B cell (primary cell): ENCODE measurements at places on chromosomes 7 and 10. TPM values are rescaled to one million over a fixed set of nuclear protein-coding genes. Genes with fewer than 3 reads are reported as not detected.

CREB5 gene
- polyA plus RNA-seq: 0.95 and 5.9 TPM in 2 replicates

ANKRD30A gene
- not detected in 2 replicates for polyA plus RNA-seq

FAM20C gene
- 0.39 and 0.81 TPM in 2 replicates for polyA plus RNA-seq

DNA sequence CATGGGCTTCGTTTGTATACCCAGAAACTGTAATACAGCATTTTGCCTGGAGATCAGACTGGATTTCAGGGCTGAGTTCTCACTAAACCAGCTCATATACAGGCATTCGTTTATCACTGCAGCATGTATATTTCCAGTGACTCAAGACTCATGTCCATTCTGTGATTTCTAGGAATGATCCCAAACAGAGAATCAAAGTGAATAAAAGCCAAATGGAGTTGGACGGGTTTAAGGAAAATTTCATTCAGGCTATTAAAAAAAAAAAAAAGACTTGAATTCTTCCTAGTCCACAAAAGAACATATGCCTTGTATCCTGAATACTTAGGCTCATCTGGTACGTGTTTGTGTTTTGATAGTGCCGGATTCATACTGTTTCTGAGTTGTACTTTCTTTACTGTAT lies 46.8 kb downstream of the TET1 start:
- H3K4me3 ChIP-seq: no peak overlapping the region
- no peaks in the 10 kb centered on the region for H3K36me3 ChIP-seq
- DNase-seq: no peak
- no peak overlapping the region for H3K27ac ChIP-seq
- H3K4me1 ChIP-seq: no peaks in the 10 kb centered on the region

GRCh38 chr7:115113776-115114175 lies 191.9 kb downstream of the MDFIC start:
- no peak overlapping the region for H3K4me3 ChIP-seq
- no peaks in the 10 kb centered on the region for H3K27me3 ChIP-seq
- H3K4me1 ChIP-seq: no peaks in the 10 kb centered on the region
- H3K27ac ChIP-seq: no peak overlapping the region
- H3K36me3 ChIP-seq: no peaks in the 10 kb centered on the region

DNA sequence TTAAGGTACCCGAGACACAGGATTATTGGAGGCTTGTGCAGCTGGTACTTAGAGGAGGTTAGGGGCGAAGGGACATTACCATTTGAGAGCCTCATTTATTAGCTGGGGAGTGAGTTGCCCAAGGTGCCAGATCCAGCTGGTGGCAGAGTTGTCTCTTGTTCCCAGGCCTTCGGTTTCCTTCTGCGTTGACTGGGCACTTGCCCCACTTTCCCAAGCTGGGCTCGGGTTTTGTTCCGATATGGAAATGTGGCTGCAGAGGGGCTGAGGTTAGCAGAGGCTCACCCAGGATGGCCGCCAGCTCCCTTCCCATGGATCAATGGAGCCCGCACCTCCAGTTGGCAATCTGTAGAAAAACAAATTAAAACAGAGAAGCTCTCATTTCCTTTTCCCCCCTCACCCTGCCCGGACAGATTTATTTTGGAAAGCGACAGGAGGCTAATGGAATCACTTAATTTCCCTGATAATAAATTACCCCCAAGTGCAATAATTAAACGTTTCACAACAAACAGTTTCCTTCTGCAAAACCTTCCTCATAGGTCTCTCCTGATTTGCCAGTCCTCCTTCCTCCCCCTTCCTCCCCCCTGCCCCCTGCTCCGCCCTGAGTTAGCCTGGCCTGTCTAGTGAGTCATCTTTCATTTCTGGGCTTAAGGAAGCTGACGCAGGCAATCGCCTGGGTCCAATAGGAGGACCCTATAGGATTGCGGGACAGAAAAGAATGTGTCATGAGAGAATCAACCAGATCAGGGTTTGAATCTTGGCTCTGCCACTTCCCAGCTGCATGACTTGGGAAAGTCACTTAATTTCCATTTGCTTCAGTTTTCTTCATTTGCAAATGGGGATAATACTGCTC lies 51.7 kb downstream of the ADRA2A start:
- H3K27ac ChIP-seq: no peak overlapping the region
- H3K4me1 ChIP-seq: no peaks in the 10 kb centered on the region
- no peaks in the 10 kb centered on the region for H3K36me3 ChIP-seq
- no peak for DNase-seq

GRCh38 chr7:148962823-148963582 lies 65.3 kb downstream of the PDIA4 start:
- no peaks in the 10 kb centered on the region for H3K27me3 ChIP-seq
- DNase-seq: peak; percentile 87
- H3K4me1 ChIP-seq: peaks cover 27% of the 10 kb centered on the region

DNA sequence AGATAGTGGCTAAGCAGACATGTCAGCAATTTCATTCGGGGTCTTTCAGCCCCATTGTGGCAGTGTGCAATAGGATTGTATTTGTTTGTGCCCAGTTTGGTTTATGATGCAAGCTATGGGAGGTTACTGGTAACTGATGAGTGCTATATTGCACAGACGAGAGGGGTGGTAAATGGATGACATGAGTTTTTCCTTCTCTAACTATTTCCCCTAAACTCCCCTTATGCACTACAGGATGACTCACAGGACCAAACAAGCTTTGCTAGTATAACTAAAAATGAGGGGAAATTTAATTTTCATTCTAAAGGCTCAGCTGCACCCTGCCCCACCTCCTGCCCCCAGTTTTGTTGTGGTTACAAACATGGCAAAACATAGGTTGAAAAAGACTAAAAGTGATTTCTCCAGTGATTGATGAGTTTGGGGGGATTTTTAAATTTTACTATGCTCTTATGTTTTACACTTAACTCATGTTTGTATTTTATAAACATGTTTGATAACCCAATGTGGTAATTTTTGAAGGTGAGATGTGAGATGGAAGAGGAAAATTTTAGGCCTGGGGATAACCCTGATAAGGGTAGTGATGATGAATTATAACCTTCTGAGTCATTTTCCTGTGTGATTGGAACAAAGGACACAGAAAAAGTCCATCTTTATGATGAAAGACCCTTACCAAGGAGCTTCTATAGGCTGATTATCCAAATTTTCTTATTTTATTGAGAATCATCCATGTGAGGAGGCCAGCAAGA lies 60.8 kb upstream of the NAMPT start:
- H3K4me1 ChIP-seq: no peaks in the 10 kb centered on the region
- DNase-seq: no peak
- no peak overlapping the region for H3K27ac ChIP-seq
- H3K36me3 ChIP-seq: no peaks in the 10 kb centered on the region
- no peaks in the 10 kb centered on the region for H3K27me3 ChIP-seq
